OCI-M1 (cell line): ENCODE measurements at places on chromosomes 3 and 15.

DNA sequence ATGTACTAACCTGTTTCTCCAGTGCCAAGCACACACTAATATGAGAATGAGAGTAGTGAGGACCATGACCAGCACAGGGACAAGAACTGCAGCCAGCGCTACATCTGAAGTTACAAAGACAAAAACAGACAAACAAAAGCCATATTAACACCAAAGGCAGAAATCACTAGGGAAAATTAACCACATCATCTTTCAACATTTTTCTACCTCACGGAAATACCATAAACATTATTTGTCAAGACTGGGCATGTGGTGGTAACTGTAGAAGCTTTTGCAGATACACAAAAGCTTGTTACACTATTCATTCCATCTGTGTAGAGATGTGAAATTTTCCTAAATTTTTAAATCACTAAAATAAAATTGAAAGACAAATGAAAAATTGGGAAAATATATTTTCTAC is 44.9 kb downstream of the ST3GAL6 start:
- DNase-seq = no peak

DNA sequence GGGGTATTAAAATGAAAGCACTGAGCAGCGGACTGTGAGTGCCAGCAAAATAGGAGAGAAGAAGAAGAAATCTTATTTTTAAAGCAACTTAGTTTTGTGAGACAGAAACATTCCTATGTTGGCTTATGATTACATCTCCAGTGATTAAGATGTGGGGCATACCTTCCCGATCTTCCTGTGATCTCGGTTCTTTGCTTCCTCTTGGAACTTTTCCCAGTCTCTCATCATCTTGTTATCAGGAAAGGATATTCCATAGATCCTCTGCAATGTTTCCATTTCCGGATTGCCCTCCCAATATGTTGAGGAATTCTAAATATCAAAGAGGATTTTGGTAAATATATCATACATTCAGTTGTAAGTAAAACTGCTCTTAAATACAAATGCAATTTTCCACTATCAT is 22.2 kb downstream of the TARS3 start:
- DNase-seq = no peak

GRCh38 chr3:25289156-25289555 is 138.9 kb upstream of the RARB start:
- DNase-seq = no peak

DNA sequence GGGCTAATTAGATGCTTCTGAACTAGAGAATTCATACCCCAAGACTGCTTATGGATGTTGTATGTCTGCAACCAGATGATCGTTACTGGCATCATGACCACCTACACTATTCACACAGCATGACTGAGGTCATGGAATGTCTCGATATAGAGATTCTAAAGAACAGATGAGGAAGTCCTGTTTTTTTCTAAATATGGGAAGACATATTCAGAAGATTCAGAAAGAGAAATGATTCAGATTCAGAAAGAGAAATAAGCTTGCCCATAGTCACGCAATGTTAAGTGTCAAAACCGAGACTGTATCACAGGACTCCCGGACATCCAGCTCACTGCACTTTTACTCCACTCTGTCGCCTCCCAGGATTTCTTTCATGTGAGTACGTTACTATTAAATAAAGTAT is 136.2 kb downstream of the TPRG1 start:
- peak; percentile 11 for DNase-seq

- DNase-seq = peak; percentile 49
Observed at GRCh38 chr3:147699175-147699838, 290.1 kb downstream of the ZIC1 start.

DNA sequence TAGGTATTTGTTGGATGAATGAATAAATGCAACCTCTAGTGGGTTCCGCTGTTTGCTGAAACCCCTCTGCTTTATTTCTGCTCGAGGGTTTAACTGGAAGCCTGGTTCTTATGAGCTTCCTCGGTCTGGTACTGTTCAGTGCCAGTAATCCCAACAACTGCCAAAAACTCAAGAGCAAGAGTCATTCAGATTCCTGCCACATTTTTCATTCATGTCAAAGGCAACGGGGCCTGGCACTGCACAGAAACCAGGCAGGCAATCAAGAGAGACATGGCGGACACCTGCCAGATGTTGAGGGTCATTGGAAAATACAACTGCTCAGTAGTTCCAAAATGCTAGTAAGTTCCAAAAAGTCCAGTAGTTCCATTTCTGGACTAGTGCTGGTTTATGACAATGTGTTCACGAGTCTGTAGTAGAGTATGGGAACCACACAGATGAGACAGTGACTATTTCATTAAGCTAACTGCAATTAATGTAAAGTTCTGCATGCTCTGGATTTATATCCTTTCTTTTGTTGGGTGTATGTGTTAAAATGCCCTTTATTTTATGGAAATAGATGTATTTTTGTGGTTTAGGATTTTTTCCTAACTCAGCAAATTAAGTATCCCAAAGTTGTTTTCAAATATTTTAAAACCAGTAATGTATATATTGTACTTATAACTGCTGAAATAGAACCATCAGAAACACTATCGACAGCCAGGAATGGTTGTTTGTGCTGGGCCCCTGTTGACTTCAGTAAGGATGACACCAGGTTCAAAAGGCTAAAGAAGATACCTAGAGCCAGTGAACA is 22.7 kb upstream of the TMEM41A start:
- no peak for DNase-seq

- DNase-seq = peak; percentile 36
Observed at GRCh38 chr15:73596174-73596573, 37.0 kb downstream of the NPTN start.

GRCh38 chr3:46981932-46982471 is 2.5 kb downstream of the NBEAL2 start:
- no peak for DNase-seq

- DNase-seq = no peak
Observed at GRCh38 chr3:134361162-134361835, 12.9 kb downstream of the AMOTL2 start.

GRCh38 chr15:31062911-31063310 is 38.6 kb downstream of the TRPM1 start:
- DNase-seq = no peak

- no peak for DNase-seq
Observed at GRCh38 chr3:149319750-149320149, 13.7 kb downstream of the TM4SF18 start.

DNA sequence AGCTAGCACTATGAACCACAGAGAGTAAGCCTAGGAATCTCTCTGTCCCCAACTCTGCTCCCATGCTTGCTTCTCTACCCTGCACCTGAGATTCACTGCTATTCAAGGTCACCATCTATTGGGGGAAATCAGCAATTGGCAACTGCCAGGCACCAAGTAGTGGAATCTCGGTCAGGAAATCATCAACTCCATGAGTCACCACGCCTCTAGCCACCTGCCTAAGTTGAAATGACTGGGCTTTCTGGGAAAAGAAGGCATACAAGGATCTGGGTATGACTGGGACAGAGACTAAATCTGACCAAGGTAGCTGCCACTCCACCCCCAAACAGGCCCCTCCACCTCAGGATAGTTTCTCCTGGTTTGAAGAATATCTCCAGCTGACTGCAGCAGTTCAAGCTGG is 464.1 kb upstream of the CBLB start:
- no peak for DNase-seq

- peak; percentile 45 for DNase-seq
Observed at GRCh38 chr3:85148036-85148435, 189.2 kb downstream of the CADM2 start.

GRCh38 chr3:9175421-9175820 is 74.0 kb downstream of the SRGAP3 start:
- no peak for DNase-seq

GRCh38 chr3:129205109-129205832 is 21.6 kb upstream of the CNBP start:
- no peak for DNase-seq

DNA sequence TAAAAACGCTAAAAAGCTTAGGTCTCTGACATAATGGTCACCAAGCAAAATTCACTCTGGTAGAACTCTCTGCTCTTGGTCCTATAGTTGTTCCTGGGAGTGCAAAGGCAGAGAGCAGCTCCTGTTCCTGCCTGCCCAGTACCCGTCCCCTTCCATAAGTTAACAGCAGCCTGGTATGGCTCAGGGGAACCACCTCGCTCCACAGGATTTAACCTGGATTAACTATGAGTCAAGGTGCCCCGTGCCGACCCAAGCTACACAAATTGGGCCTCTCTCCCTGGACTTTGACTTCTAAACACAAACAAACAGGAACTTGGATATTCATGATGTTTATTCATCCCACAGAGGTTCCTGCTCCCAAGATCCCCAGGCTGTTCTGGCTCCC is 32.1 kb downstream of the SCAP start:
- no peak for DNase-seq

DNA sequence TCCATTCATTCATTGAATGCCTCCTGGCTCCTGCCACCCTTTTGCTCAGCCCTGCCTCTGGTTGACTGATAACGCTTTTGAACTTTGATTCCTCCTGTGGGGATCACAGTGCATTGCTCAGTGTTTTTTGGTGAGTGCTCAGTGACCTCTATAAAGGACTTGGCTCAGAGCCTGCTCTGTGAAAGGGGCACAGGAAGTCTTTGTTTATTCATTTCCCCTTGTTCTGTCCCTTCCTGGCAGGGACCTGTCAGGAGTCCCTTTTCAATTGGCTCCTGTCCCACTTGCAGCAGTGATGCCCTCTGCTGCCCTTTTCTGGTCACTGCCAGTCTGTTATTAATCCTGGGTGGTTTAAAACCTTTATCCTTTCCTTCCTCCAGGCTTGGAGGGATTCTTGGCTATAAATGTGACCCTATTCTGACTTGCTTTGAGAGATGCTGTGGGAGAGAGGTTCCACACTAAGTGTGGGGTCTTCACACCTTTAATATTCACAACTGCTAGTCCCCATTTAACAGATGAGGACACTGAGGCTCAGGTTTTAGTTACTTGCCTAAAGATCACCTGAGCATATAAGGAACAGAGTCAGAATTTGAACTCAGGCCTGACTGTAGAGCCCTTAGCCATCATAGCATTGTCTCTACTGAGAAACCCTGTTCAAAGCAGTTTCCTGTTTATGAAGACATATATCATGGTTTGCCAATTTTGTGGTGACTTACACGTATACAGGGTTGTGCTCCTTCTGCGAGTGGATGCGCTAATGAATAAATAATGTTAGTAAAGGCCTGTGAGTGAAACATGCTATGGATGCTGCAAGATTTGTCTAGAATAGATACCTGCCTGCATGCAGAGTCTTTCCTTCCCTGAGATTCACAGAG is 23.2 kb upstream of the TATDN2 start:
- peak; percentile 92 for DNase-seq

DNA sequence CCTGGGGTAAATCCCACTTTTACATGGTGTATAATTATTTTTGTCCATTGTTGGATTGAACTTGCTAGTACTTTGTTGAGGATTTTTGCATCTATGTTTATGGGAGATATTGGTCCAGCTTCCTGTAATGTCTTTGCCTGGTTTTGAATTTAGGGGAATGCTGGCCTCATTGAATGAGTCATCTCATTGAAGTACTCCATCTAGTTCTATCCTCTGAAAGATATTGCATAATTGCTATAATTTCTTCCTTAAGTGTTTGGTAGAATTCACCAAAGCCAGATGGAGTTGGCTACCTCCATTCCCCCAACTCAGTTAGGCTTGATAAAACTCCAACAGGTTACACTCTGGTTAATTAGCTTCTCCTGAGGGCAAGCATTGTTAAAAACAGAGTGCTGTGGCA is 237.4 kb upstream of the TGFBR2 start:
- peak; percentile 9 for DNase-seq

- no peak for DNase-seq
Observed at GRCh38 chr3:167450675-167451074, 23.2 kb downstream of the SERPINI2 start.

GRCh38 chr15:46580924-46581323 is 946.1 kb downstream of the SQOR start:
- no peak for DNase-seq

- peak; percentile 80 for DNase-seq
Observed at GRCh38 chr3:131526801-131527347, 24.1 kb upstream of the MRPL3 start.

GRCh38 chr3:15315003-15315402 is 17.4 kb downstream of the SH3BP5 start:
- peak; percentile 37 for DNase-seq

DNA sequence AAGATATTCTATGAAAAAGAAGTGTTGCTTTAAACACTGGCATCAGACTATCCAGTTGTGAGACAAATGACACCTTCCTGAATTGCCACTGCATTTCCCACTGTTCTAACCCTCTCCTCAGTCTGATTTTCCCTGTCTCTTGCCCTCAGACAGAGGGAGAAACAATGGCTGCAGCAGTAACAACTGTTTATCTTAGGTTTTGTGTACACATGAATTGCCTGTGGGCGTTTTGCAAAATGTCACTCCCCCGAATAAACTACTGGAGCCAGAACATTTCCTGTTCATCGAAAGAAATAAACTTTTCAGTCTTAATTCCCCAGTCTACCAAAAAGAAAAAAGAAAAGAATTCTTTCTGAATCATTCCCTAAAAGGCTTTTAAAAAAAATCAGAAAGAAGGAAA is 155.1 kb downstream of the MAGI1 start:
- DNase-seq = no peak

DNA sequence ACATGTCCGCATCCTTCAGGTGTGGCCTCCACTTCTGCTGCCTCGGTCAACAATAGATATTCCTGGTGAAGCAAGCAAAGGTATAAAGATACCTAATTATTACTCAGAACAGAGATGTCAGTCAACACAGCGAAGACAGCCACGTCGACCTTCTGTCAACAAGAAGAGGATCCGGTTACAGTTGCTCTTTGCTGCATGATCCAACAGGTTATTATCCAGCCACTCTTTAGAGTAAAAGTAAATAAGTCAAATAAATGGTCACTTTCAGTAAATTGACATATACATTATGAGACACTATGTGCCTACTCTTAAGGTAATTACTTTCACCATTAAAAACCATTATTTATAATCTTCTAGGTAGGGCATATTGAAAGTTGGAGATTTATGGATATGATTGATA is 356.8 kb upstream of the ATP11B start:
- DNase-seq = no peak

DNA sequence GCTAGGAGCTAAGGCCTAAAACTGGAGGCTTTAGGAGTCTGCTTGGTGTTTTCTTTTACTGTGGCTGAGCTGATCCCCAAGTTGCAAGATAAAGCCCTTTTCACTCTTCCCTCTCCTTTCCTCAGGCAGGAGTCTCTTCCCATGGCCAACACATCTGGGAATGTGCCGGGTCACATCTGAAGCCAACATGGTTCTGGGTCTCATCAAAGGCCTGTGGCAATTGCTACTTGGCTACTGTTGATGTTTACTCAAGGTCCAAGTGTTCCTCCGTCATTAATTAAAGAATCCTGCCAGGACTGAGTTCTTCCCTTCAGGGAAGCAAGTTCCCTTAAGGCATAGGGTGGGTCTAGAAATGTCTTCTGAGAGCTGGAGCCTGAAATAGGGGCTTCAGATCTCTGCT is 230.2 kb downstream of the GBE1 start:
- DNase-seq = no peak

DNA sequence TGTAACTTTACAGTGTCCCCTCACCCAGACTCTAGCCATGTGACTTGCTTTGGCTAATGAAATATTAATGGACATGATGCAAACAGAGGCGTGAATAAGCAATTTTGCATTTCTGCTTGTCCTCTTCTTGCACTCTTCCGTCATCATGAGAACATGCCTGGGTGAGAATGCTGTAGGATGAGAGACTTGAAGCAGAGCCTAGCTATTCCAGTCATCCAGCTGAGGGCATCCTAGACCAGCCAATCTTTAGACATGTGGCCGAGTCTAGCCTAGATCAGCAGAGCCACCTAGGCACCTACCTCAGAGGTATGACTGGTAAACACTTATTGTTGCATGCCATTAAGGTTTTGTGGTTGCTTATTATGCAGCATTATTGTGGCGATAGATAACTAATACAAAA is 450.5 kb upstream of the AZI2 start:
- no peak for DNase-seq
